CD4-positive, CD25-positive, alpha-beta regulatory T cell (primary cell): ENCODE measurements at places on chromosomes 6 and 20.

DNA sequence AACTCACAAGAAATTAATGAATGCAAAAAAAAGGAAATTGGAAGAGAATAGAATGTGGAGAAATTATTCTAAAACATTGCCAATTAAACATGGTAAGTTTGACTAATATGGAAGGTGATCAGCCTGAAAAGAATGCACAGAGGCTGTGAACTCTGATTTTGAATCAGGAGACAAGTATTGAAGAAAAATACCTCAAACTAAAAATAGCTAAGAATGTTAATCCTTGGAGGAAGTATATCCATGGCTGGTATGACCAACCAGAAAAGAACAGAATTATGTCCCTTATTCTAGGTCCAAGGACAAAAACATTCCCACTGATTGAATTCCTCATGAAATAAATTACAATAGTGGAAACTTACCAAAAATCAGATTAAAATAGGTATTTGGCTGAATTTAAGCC is 7.3 kb upstream of the RIMS1 start:
- DNase-seq = no peak

- DNase-seq = no peak
These were observed 560.1 kb downstream of the UTRN start for GRCh38 chr6:144845186-144845585.

DNA sequence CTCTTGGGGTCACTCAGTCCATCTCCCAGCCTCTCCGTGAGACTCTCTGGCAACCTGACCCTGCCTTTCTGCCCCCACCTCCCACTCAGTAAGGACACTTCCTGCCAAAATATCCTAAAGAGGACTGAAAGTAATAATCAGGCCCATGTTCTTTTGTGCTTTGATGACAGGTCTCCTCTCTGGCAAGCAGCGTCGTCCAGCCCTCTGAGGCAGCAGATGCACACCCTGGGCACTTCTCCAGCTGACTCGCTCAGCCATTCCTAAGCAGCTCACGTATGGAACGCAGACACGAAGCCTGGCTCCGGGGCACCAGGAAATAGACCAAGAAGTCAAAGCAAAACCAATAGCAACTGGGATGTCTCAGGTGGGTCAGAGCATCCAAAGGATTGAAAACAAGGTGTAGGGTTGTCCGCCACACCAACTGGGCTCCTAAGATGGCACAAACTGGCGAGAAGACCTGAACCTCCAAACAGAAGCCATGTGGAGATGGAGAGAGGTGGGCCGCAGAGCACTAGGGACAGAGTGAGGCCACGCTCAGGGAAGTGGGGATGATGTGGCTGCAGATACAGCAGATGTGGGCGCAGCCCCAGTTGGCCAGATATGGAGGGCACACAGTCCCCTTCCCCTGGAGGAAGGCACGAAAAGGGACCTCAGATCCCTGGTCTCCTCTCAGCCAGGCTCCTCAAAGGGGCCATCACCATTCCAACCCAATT is 99.3 kb downstream of the PRND start:
- no peak for DNase-seq

DNA sequence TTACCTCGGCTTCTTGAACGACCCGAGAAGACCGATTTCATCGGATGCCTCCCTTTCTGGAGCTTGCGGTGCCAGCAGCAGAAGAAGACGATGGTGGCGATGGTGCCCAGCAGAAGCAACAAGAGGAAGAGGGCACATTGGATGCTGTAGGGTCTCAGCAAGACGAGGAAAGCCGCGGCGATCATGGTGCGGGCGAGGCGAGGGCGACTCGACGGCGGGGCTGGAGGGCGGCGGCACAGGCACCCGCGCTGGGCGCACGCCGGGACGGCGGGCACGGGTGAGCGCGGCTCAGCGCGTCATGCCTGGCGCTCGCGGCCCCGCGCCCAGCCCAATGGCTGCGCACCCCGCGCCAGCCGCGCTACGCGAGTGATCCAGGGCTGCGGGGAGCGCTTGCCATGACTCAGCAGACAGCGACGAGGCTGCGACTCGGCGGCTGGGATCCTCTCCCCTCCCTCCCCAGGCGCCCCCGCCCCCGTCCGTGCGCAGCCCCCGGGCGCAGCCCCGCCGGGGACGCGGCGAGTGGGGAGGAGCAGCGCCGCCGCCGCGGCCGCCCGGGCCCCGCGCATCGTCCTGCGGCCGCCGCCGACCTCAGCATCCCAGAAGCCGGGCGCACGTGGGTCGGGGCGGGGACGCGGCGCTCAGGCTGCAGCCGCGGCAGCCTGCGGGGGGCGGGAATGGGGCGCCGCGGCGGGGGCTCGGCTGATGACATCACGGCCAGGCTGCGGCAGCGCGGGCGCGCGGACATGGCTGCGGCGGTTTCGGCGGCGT is at the start of gene BEND6:
TSS of gene BEND6 (plus strand) at position 705 of the 768 bp plus-strand sequence. CDS start 26,704 bp downstream, outside the sequence.
- no peak for DNase-seq

- DNase-seq = no peak
These were observed 46.3 kb upstream of the HSF2 start for GRCh38 chr6:122352981-122353664.

DNA sequence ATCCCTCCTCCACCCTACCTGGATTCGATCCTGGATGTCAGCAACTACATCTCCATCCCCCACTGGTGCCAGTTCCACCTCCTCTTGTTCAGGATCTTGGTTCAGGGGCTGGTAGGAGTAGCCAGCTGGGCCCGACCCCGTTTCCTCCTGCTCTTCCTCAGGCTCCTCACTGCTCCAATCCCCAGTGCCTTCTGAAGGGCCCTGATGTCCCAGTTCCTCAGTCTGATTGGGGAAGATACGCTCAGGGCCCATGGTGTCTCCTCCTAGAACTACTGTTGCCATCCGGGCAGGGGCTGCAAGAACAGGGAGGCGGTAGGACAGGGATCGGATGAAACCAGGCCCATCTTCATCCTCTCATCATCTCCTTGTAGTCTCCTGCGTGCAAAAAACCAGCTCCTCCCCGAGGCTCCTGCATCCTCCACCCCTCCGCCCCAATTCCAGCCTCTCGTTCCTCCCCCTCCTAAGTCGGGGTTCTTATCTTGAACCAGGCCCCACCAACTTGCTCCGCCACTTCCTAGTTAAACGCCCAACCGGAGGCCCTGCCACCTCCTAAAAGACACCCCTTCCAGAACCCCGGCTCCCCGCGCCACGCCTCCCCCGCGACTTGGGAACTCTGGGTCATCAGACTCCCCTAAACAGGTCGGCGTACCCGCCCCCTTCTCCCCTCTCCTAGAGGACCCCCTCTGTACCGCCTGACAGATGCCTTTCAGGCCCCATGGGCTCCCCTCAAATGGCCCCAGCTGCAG is 476 bp downstream of the MEA1 start:
- no peak for DNase-seq

GRCh38 chr6:29825848-29826247 is 1.8 kb upstream of the HLA-G start:
- no peak for DNase-seq

GRCh38 chr6:166365221-166365620 is 17.5 kb downstream of the MPC1 start:
- DNase-seq = no peak

DNA sequence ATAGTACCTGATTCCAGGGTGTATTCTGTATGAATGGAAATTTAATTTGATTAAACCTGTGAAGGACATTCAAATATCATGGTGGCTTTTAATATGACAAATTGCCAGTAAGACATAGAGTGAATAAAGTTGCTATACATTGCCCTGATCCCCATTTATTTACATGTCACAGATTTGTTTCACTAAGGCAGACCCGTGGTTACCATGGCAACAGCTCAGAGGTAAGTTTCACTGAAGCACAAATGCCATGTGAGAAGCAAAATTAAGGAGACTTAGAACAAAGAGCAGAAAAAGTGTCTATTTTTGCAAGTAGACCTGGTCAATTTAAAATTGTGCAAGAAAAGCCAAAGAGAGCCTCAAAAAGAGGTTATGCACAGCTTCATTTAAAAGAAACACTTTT is 63.7 kb downstream of the PXDC1 start:
- no peak for DNase-seq

- DNase-seq = no peak
These were observed 181.6 kb upstream of the ECI2 start for GRCh38 chr6:4316867-4317400.

- DNase-seq = no peak
These were observed 81.5 kb downstream of the HAO1 start for GRCh38 chr20:7858734-7859250.

- no peak for DNase-seq
These were observed 78.1 kb downstream of the CFAP61 start for GRCh38 chr20:20130399-20130798.

- no peak for DNase-seq
These were observed 33.7 kb downstream of the SRSF3 start for GRCh38 chr6:36627801-36628246.

DNA sequence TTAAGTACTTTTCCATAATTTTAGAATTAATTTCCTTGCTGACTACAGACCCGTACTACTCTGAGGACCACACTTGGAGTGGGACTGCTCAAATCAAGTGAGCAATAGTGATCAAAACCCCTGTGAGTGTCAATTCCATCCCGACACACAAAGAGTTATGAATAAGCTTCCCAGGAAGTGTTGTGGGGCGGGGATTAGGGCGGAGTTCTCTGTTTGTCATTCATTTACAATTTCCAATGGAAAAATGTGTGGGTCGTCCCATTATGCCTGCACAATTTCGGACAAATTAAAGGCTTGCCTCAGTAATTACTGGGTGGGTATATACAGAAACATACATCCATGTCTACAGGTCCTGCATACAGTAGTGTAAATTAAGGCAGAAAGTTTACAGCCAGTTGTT is 84.2 kb downstream of the ISM1 start:
- DNase-seq = no peak

- DNase-seq = no peak
These were observed 86.4 kb downstream of the OPRM1 start for GRCh38 chr6:154125421-154125820.

GRCh38 chr20:22473293-22473692 is 111.1 kb downstream of the FOXA2 start:
- DNase-seq = no peak

GRCh38 chr6:112502351-112503090 is 155.4 kb downstream of the RFPL4B start:
- no peak for DNase-seq

DNA sequence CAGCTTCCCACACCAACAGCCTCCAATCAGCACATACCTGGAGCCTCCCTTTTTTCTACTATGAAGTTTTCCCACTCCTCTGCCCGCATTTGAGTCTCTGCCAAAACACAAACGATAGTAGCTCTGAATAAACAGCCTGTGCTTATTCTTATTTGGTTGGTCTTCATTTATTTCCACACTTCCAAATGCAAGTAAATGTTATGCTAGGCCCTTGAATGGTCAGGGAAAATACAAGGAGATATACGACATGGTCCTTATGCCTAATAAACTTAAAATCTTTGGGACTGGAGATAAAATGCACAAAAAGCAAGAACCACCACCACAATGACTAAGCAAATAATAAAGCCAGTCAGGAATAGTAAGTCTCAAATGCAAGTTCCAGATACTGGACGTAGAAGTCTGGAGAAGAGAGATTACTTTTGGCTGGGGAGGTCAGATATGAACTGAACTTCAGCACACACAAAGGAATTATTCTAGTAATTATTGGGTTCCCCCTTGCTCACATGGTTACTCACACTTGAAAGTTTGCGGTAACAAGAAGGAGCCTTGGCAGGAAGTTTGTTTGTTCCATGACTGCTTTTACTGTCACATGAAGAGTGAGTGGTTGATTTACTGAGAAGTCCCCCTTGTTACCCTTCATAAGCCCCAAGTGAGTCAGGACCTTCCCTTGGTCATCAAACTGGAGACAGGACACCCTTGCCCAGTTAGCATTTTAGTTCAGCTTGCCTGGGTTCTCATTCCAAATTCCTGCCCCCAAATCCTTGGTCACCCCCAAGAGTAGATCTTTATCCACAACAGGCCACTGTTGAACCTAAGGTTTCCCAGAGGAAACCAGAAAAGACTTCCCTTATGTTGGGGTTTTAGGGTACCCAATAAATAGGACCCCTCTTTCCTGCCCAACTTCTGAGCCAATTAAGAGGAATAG is 511.2 kb upstream of the JARID2 start:
- no peak for DNase-seq

DNA sequence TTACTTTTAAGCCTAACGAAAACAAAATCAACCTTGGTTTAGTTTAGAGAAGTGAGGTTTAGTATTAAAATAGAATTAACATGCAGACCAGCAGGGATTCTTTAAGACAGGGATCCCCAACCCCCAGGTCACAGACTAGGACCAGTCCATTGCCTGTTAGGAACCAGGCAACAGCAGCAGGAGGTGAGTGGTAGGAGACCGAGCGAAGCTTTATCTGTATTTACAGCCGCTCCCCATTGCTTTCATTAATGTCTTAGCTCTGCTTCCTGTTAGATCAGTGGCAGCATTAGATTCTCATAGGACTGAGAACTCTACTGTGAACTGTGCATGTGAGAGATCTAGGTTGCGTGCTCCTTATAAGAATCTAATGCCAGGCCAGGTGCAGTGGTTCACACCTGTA is 225.9 kb downstream of the NKAIN2 start:
- no peak for DNase-seq

DNA sequence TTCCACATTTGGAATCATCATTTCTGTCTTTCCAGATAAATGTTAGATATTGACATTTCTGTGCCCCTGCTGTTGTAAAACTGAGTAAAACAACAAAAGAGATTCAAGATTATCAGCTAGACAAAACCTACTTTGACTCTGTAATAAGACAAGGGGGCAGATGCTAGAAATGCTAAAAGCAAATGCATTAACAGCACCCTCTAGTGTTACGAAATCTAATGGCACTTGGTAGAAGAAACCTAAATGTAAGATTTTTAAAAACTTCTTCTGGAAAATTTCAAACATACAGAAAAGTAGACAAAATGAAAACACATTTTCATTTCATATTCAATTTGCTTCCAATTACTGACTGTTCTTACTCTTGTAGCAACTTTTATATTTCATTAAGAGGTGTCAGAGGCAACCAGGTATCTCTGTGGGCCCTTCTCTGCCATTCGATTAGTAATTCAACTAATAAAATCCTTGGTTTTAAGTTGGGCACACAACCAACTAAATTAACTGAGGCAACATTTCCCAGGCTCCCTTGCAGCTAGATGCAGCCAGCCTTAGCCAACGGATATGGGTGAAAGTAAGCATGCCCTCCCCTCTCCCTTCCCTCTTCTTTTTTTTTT is 45.0 kb downstream of the SLC23A2 start:
- DNase-seq = no peak

GRCh38 chr6:32462609-32463008 is 22.9 kb downstream of the HLA-DRA start:
- no peak for DNase-seq

GRCh38 chr6:168827586-168827871 is 386.5 kb downstream of the SMOC2 start:
- no peak for DNase-seq

GRCh38 chr6:30158475-30159040 is 2.5 kb downstream of the TRIM10 start:
- no peak for DNase-seq
